GM03348 (cell line): ENCODE measurements at places on chromosomes 3 and 15.

GRCh38 chr3:32978331-32978730, 26.9 kb downstream of the CCR4 start:
- no peak for DNase-seq

DNA sequence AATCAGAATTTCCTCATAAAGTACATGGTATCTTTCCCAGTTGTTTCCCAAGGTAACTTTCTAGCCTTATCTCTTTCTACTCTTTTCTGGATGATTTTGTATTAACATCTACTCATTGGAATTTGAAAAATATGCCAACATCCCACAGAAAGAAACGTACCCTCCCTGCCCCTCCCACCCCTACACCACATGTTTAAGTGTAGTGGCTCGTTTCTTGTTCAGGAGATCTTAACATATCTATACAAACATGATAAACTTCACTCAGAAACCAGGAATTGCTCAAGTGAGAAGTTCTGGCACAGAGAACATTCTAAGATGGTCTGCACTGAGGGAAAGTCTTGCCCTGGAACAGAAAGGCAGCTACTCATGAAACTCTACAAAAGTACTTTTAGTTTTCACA, 404.7 kb downstream of the SOX2 start:
- DNase-seq = no peak

DNA sequence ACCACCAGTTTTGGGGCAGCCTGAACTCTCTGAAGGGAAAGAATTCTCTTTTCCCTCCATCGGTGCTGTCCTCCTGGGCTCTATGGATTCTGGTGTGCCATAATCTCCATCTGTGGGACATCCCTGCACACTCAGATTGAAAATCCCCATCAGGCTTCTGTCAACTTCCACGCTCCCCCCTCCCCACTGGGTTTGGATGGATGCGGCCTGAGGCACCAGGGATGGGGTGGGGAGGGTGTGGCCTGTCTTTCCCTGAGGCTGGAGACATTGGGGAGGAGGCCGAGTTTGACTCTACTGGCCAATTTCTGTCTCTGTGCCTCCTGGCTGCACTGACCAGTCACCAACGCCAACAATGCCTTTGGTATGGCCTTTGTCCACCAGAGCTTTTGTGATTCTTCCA, 16.3 kb upstream of the FBLN2 start:
- DNase-seq = no peak

DNA sequence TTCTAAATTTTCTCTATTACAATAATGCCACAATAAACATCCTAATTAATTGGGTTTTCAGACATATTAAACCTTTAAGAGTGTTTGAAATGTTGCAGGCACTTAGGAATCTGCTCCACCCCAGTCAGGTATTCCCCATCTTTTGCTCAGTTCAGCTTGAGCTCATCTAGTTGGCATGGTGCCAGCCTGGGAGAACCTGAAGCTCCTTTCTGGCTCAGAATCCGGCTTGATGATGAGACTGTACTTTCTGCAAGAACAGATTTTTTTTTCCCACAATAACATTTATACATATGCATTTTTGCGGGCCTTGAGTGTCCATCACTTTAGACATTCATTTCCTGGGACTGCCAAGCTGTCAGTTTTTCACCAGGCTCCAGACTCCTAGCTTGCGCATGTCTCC, 7.7 kb upstream of the OXSR1 start:
- DNase-seq = no peak

- peak; percentile 30 for DNase-seq
Measured at GRCh38 chr3:69370901-69371301, 15.0 kb downstream of the FRMD4B start.

DNA sequence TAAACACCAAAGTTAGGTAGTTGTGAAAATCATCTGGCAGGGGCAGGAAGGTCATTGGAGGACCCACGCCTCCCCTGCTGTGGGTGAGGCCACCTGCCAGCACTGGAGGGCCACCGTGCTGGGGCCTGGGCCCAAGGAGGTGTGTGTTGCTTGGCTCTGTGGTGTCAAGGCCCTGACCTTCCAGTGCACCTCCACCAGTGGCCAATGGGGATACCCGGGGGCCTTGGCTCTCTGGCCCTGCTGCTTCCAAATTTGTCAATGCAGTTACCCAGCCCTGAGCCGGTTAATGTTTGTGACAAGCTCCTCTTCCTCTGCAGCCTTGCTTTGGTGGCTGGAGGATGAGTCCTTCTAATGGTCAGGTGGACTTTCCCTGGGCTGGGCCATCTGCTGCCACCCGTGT, 150.2 kb downstream of the KLF13 start:
- no peak for DNase-seq

DNA sequence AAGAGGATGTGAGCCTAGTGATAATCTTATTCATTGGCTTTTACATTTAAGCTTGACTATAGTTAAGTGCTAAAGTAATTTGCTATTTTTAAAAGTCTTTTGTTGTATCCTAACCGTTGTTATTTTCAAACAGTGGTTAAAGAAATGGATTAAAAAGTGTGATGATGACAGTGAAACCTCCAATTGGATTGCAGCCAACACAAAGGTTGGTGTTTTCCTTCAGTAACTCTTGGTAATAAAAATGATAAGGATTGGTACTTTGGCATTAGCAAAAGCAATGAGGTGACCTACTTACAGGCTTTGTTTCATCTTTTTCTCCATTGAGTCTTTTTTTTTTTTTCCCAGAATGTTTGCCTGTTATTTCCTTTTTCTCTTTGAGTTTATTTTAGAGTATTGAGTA, 87.5 kb upstream of the GOLGA6B start:
- DNase-seq = no peak

GRCh38 chr3:24367664-24368264, 126.9 kb downstream of the THRB start:
- DNase-seq = no peak

- no peak for DNase-seq
Measured at GRCh38 chr3:141073580-141073979, 22.4 kb downstream of the SPSB4 start.

DNA sequence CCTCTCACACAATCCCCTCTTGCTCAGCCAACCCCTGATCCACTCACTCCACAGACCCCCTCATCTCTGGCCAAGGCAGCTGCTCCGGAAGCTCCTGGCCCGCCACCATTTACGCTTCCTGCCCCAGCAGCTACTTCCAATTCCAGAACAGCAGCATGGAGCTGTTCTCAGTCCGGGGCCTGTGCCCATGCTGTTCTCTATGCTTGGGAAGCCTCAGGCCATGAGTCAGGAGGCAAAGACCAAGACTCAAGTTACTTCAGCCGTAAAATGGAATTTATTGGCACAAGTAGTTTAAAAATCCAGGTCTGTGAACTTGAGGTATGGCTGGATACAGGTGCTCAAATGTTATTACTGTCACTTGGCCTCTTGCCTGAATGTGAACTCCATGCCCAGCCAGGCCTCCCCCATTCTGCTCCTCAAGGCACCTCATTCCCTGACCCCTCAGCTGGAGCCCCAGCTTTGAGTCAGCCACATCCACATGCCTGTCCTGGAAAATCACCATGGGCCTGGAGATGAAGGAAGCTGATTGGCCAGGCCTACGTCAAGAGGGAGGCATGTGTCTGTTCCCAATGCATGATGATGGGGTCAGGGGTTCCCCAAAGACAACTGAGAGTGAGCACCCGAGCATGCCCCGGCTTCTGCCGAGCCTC, 31.4 kb upstream of the CACNA2D2 start:
- DNase-seq = no peak

DNA sequence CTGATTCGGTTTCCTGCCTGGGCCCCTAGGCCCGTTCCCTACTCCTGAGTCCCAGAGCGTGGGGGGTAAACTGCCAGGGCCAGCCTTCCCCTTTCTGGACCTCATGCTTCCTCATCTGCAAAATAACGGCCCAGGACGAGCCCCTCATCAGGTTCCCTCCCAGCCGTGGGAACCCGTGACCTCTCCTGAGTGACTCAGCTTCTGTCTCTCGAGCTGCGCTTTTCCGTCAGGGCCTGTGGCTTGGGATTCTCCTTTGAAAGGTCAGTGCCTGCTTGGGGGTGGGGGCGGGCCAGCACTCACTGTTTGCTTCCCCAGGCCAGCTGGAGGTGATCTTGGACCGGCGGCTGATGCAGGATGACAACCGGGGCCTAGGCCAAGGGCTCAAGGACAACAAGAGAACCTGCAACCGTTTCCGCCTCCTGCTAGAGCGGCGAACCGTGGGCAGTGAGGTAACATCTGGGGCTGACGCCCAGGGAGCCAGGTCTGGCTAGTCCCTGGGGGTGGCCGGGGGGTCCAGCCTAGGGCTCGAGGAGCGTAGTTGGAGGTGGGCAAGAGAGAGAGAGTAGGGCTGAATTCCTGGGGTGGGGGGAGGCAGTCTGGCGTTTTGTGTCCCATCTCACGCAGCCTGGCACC, 12.8 kb downstream of the MAN2A2 start:
- no peak for DNase-seq

DNA sequence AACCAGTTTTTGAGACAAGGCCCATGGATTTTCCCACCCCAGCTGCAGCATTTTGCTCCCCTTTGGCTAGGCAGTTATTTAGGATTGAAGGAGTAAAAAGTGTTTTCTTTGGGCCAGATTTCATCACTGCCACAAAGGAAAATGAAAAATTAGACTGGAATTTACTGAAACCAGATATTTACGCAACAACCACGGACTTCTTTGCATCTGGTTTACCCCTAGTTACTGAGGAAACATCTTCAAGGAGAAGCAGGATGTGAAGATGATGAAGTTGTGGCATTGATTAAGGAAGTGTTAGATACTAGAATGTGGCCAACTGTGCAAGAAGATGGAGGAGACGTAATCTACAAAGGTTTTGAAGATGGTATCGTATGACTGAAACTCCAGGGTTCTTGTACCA, 165.2 kb upstream of the MYRIP start:
- peak; percentile 84 for DNase-seq

GRCh38 chr3:151724576-151725562, 8.9 kb upstream of the AADACL2 start:
- no peak for DNase-seq

- DNase-seq = no peak
Measured at GRCh38 chr15:38324939-38325647, 72.5 kb downstream of the SPRED1 start.

GRCh38 chr3:169687603-169688002, 24.1 kb upstream of the MECOM start:
- no peak for DNase-seq

DNA sequence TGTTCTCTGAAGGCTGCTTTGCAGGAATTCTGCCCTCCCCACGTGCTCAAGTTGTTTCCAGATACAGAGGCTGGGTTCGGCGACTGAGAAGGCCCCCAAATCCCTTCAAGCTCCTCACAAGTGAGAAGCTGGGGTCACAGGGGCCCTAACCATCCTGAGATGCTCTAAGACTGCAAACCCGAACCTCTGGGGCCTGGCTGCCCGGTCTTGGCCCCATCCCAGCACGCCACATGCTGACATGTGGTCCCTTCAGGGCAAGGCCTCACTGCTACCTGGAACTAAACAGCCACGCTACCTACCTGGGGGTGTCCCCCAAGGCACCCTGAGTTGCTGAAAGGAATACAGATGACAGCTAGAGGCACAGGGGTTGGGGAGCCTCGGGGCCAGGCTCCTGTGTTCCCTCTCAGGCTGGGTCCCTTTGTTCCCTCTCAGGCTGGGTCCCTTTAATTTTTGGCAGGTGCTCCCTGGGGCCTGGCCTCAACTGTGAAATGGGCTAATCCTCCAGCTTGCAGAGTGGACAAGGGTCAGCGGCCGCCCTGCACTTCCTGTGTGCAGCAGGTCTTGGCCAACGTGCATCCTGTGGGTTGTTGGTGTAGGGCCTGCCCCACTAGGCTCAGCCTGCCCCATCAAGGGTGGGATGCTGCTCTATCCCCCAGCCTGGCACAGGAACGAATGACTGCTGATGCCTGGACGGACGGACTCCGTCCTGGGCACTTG, 32.5 kb downstream of the KLHL25 start:
- DNase-seq = no peak

GRCh38 chr3:155026999-155027591, 53.0 kb upstream of the MME start:
- peak; percentile 54 for DNase-seq

DNA sequence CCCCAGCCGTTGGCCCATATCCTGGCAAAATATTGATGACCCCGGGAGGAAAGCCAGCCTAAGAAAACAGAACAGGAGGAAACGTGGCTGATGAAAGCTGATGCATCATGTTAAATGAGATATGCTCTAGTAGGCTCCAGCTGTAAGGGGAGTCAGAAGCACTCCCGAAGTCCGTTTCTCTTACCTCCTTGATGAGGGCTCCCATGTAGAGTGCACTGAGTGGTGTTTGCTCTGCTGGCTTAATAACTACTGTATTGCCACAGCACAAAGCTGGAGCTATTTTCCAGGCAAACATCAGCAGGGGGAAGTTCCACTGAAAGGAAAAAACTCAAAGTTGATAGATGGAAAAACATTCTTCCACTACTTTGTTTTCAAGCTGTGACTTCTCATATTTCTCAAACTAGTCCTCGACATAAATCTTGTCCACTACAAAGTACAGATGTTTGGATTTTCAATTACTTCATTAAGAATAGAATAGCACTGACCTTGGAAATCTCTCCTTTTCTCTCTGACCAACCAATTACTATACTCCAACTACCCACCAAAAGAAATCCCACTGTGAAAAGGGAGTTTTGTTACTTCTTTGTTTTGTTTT, 72.7 kb downstream of the ALDH1A2 start:
- no peak for DNase-seq

DNA sequence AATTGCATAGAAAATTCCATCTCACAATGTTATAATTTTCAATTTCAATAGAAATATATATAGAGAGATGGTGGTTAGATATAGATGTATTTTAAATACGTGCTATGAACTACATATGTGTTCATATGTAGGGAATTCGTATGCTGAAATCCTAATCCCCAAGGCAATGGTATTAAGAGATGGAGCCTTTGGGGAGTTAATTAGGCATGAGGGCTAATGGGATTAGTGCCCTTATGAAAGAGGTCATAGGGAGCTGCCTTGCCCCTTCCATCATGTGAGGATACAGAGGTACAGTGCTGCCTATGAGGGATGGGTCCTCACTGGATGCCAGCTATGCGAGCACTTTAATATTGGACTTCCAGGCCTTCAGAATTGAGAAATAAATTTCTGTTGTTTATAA, 79.6 kb upstream of the CCDC54 start:
- no peak for DNase-seq

- DNase-seq = peak; percentile 64
Measured at GRCh38 chr3:111903067-111903511, 44.0 kb downstream of the PHLDB2 start.

DNA sequence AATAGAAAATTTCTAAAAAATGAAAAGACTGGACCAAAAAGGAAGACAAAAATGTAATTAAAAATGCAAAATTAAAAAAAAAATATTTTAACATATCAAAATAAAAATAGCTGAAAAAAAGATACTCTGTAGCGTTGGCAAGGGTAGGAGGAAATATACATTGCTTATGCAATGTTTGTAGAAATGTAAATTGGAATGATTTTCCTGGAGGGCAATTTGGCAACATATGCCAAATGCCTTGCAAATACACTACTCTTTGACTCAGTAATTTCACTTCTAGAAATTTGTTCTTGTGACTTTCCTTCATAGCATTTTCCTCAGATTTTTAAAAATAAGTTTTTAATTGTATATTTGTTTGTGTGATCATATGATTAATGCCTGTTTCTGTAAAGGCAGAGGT, 296.6 kb downstream of the ZNF621 start:
- no peak for DNase-seq

- DNase-seq = no peak
Measured at GRCh38 chr3:68448510-68449383, 483.6 kb downstream of the TAFA4 start.

GRCh38 chr3:79491029-79491641, 276.7 kb downstream of the ROBO1 start:
- DNase-seq = no peak

GRCh38 chr3:160161921-160162320, 63.3 kb upstream of the C3orf80 start:
- DNase-seq = no peak
